Renal cortex interstitium (tissue), 15 donors: ENCODE measurements at places on chromosomes 2 and 18. TPM values are rescaled to one million over a fixed set of nuclear protein-coding genes. Genes with fewer than 3 reads are reported as not detected.
A peak's percentile ranks its signal among the peaks of the same experiment; 100 is the strongest.

GRCh38 chr18:22191923-22192322 is 22.5 kb downstream of the GATA6 start:
- DNase-seq: no peak

ABCG5 gene
- polyA plus RNA-seq: 0.91 TPM

ACVR1C gene
- polyA plus RNA-seq: 0.23 TPM

DNA sequence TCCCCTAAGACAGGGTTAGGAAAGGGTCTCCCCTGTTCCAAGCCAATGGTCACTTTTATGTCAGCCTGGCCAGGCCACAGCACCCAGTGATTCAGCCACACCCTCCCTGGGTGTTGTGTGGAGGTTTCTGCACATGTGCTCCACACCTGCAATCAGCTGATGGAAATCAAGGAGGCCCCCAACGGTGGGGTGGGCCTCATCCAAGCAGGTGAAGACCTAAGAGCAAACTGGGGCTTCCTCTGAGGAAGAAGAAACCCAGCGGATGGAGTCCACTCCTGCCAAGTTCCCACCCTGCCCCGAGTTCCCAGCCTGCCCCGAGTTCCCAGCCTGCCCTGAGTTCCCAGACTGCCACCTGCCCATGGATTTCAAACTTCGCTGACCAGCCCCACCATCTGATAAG is 55.4 kb downstream of the KIF1A start:
- DNase-seq: no peak

- DNase-seq: peak; percentile 51
Observed at GRCh38 chr2:239181903-239182581, 218.8 kb downstream of the HDAC4 start.

DNA sequence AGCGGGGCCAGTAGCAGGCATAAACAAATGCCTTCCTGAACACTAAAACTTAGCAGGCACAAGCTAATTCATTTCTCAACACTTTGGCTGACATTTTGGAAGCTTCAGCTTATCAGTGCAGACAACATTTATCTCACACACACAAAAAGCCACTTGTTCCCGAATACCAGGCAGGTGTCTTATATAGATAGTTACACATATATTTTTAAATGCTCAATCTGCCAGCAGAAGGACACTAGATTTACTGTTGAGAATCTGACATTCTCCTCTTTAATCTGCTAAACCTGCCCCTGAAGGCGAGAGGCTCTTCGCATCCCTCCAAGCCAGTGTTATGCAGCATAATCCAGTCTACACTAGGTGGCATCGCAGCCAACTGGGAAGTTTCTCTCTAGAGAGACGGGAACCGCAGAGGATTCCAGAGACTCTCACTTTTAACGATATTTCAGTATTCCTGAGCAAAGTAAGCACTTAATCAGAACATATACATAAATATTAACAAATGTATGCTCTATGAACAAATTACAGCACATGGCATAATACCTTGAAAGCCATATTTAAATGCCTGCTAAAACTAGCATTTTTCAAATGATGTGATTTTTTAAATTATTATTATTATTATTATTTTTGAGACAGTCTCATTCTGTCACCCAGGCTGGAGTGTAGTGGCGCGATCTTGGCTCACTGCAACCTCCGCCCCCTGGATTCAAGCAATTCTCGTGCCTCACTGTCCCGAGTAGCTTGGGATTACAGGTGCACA is 90.2 kb upstream of the SCG2 start:
- DNase-seq: peak; percentile 16

GRCh38 chr2:173652311-173652710 is 297.6 kb downstream of the CDCA7 start:
- no peak for DNase-seq

GRCh38 chr2:11123856-11124759 is 31.2 kb upstream of the SLC66A3 start:
- DNase-seq: peak; percentile 31

DNA sequence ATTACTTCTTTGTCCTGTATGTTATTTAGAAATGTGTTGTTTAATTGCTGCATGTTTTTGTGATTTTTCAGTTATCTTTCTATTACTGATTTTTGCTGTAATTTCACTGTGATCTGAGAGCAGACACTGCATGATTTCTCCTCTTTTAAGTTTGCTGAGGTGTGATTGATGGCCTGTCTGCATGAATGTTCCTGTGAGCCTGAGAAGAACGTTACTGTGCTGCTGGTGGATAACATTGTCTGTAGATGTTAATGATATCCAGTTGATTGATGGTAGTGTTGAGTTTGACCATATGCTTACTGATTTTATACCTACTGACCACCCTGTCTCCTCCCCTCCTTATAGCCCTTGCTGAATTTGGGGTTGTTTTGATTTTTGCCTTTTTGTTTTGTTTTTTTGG is 37.4 kb upstream of the KCNG2 start:
- no peak for DNase-seq

PID1 gene
- 5.0 TPM for polyA plus RNA-seq

DNA sequence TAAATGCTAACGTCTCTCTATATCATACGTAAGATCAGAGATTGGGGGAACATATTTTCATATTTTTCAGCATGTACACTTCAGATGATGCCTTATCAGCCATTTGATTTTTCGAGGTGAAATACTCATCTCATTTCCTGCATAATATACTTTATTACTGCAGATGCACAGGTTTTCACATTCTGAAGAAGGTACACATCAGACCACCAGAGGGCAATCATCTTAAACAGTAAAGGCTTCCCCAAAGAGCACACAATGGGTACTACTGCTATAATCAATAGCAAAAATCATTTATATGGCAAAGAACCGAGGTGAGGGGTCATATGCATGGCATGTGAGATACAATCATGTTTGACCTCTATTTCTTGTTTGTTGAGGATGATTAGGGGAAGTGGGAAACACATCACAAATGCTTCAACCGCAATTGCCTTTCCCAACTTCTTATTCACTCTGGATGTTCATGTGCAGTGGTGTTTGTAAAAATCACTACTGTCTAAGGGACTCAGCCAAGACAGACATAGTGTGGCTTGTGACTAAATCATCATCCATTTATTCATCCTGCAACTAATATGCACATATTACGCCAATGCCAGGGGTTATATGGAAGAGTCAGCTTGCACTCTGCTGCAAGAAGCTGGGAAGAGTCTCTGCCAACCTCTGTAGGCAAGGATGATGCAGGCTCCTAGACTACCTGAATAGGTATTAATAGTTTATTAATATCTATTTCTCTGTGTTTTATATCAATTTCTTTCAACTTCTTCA is 118.7 kb downstream of the EPB41L3 start:
- no peak for DNase-seq
